Stomach (tissue), 19 donors: ENCODE measurements at places on chromosomes 3 and 15. TPM values are rescaled to one million over a fixed set of nuclear protein-coding genes. Genes with fewer than 3 reads are reported as not detected.

Gene SEMA3G
- total RNA-seq = 9.6 TPM

Gene KIF15
- 0.45 TPM for total RNA-seq

Gene TYRO3
- total RNA-seq = 0.89 TPM

Gene GOLGA8T
- not detected for total RNA-seq

Gene TATDN2
- 17.1 TPM for total RNA-seq

Gene MAGI1
- 146 TPM for total RNA-seq

Gene PP2D1
- total RNA-seq = not detected

Gene CYP11A1
- not detected for total RNA-seq

Gene RTP3
- total RNA-seq = not detected

Gene TTC23
- total RNA-seq = 16.4 TPM

Gene EIF4G1
- 572 TPM for total RNA-seq

Gene WNT7A
- not detected for total RNA-seq

Gene CERS3
- total RNA-seq = not detected

Gene CFAP20DC
- total RNA-seq = 1.1 TPM

GRCh38 chr3:56196700-56197099, 271.6 kb downstream of the ERC2 start:
- no peaks in the 10 kb centered on the region for H3K4me1 ChIP-seq
- H3K4me3 ChIP-seq = no peak overlapping the region
- no peaks in the 10 kb centered on the region for H3K27me3 ChIP-seq
- DNase-seq = peak; percentile 10

- peaks cover 61% of the 10 kb centered on the region for H3K4me1 ChIP-seq
- H3K4me3 ChIP-seq = no peak overlapping the region
- peak; percentile 67 for DNase-seq
Observed at GRCh38 chr15:68205954-68206539, 915 bp upstream of the CALML4 start.

DNA sequence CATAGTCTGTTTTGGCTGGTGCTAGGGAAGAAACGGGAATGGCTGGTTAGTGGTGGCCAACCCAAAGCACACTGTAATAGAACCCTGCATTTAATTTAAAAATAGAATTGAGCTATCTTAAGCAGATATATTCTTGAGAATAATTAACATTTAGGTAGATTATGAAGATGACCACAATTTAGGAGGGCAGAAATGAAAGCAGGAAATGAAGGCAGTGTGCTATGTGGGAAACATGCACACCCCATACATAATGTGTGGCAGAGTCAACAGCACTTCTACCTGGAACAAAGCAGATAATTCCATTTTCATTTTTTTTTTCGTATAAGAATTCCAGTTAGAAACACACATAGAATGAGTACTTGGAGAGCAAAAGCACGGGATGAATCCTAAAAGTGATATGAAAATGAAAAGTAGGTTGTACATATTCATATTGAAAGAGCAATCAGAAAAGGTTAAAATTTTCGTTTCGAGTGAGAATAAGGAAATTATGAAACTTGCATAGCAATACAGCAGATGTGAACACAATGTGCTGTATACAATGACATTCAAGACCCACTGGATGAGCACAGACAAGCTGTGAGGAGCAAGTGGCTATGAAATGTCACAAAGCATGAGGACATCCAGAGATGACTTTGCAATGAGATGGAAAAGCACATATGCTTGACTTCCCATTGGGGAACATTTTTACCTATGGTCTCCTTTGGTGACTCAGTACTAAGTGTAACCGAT, 102.6 kb downstream of the TFG start:
- H3K27me3 ChIP-seq = no peaks in the 10 kb centered on the region
- no peak for DNase-seq
- H3K4me1 ChIP-seq = no peaks in the 10 kb centered on the region
- H3K27ac ChIP-seq = no peak overlapping the region
- H3K4me3 ChIP-seq = no peak overlapping the region

- no peaks in the 10 kb centered on the region for H3K36me3 ChIP-seq
- peaks cover 31% of the 10 kb centered on the region for H3K4me1 ChIP-seq
- H3K4me3 ChIP-seq = peak overlapping the region; percentile 80
- H3K27ac ChIP-seq = peak overlapping the region; percentile 85
- peaks cover 47% of the 10 kb centered on the region for H3K27me3 ChIP-seq
Observed at GRCh38 chr3:158109295-158109803, 540 bp upstream of the RSRC1 start.

DNA sequence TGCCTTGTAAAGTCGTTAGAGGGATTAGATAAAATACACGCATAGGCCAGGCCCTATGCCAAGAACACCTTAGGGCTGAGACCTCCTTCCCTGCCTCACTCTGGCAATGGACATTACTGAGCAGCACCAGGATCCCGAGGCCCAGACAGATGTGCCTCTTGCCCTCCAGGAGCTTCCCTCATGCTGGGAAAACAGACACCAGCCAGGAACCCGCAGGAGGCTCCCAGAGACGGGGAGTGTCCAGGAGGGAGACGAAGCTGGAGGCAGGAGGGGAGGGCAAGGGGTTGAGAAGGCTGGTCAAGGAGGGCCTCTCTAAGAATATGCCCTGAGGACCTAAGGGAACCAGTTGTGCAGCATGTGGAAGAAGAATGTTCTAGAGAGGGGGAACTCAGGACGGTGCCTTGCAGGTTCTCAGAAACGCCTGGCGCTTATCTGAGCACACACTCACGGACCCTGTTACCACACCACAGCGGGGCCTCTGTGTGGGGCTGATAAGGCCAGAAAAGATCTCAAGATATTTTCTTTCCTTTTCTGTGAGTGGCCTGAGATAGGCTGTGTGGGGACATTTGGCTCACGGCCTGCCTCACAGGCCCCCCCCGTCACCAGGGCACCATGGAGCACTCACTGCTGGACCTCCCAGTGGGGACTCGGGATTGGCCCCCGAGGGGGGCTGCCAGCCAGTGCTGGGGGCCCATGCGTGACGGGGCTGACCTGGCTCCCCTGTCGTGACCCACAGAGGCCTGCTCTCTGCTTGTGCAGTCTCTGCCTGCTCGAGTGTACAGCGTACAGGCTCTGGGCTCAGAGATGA, 22.0 kb upstream of the CYP11A1 start:
- H3K27ac ChIP-seq = no peak overlapping the region
- peaks cover 9% of the 10 kb centered on the region for H3K4me1 ChIP-seq
- H3K36me3 ChIP-seq = no peaks in the 10 kb centered on the region
- no peaks in the 10 kb centered on the region for H3K27me3 ChIP-seq
- no peak for DNase-seq

DNA sequence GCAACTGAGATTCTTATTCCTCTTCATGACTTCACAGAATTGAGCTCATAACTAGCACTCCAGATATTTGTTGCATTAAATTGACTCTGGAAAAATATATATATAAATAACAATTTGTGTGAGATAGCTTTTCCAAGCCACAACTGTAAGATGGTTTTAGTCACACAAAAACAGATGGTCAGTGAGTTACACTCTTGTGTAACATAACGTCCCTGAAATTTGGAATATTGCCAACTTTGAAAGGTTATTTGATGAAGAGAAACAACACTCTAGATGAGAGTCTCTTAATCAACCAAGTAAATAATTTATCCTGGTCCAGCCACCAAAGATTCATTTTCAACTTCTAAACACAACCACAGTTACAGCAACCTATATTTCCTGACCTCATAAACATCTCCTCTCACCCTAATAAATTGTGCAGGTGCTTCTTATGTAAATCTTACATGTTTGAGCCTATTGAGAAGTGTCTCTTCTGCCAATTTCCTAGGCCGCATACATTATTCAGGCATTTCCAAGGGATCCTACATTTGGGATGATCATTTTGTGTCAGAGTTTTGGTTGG, 84.9 kb upstream of the ACP3 start:
- H3K27me3 ChIP-seq = no peaks in the 10 kb centered on the region
- H3K36me3 ChIP-seq = no peaks in the 10 kb centered on the region
- no peak for DNase-seq
- H3K27ac ChIP-seq = no peak overlapping the region
- H3K4me1 ChIP-seq = no peaks in the 10 kb centered on the region

DNA sequence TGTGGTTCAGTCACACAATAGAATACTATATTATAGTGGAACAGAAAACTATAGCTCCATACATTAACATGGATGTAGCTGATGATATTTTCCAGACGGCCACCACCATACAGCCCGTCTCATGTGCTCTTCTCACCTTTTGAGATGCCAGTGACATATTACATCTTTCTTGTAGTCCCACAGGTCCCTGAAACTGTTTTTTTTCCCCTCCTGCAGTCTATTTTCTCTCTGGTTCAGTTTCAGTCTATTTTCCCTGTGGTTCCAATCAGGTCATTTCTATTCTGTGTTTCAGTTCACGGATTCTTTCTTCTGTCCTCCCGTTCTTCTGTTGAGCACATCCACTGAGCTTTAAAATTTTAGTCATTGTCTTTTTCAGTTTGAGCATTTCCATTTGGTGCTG, 72.2 kb downstream of the PPCDC start:
- DNase-seq = no peak
- H3K4me3 ChIP-seq = no peak overlapping the region
- H3K36me3 ChIP-seq = no peaks in the 10 kb centered on the region
- no peaks in the 10 kb centered on the region for H3K27me3 ChIP-seq
- H3K27ac ChIP-seq = no peak overlapping the region
- H3K4me1 ChIP-seq = no peaks in the 10 kb centered on the region

DNA sequence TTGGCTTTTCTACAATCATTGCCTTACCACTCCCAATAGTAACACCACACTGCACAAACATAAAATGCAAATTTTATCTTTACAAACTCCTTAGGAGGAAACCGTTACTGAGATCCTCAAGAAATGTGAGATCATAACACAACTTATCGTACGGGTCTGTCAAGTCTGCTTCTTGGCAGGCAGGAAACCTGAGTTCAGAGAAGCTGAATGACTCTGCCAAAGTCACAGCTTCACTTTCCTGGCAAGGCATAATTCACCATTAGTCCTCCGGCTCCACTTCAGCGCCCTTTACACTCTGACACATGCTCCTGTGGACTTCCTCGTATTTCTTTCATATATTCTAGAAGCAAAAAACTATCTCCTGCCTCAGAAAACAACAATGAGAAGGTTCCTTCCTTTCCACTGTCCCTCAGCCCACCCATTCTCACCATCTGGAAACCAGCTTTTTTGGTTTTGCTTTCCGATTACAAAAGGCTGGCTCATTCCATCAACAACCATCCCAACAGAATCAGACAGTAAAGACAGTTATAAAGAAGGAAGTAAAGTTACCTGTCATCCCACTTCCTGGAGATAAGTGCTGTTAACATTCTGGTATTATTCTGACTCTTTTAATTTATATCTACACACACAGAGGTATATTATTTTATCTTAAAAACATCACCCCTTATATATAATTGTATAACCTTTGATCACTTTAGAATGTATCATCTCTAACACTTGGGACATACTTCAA, 223.4 kb downstream of the STT3B start:
- H3K27ac ChIP-seq = no peak overlapping the region
- no peak for DNase-seq
- no peaks in the 10 kb centered on the region for H3K27me3 ChIP-seq
- H3K36me3 ChIP-seq = no peaks in the 10 kb centered on the region
- no peaks in the 10 kb centered on the region for H3K4me1 ChIP-seq

DNA sequence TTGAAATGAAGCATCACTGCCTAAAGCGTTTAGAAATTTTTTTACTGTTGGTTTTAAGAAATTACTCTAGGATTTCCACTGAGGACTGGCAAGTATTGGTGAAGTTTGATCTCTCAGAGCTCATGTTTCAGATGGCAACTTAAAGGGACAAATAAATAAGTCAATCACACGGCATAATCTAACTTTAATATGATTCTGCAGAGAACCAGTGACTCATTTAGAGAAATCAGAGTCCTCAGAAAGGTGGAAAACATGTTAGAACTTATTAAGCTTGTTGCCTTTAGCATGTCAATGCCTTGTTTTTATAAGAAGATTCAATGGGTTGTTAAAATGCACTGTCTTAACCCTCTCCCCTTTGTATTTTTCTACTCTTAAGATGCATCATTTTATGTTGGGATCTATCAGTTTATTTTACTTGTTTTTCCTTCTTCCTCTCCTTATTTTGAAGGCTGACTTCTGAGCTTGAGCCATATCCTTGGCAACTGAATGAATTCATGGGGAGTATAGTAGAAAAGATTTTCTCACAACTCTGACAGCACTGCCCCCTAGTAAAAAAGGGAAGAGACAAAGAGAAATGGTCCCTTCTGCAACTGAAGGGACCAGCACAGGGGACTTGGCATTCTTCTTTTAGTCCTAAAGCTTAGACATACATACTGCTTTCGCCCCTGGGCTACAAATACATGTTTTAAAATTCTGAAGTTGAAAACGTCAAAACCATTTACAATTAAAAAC, 431.2 kb downstream of the LPP start:
- peaks cover 78% of the 10 kb centered on the region for H3K4me1 ChIP-seq
- no peaks in the 10 kb centered on the region for H3K27me3 ChIP-seq
- DNase-seq = no peak
- H3K36me3 ChIP-seq = no peaks in the 10 kb centered on the region
- peak overlapping the region; percentile 74 for H3K27ac ChIP-seq

DNA sequence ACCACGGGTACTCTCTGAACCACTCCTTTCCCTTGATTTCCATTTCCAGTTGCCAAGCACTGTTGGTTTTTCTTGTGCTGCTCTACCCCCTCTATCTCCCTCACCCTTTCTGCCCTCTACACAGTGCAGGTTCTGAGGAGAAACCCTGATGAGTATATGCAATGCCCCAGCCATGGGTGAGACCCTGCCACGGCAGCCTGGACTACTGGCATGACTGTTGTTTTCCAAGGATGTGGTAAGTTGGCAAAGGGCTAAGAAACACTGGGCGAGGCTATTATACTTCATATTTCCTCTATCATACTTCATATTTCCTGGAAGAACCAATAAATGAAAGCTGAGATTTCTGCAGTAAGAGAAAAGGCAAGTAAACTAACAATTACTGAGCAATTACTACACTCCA, 27.9 kb downstream of the CHAC1 start:
- H3K36me3 ChIP-seq = peaks cover 70% of the 10 kb centered on the region
- H3K4me1 ChIP-seq = peaks cover 9% of the 10 kb centered on the region
- no peak overlapping the region for H3K27ac ChIP-seq
- DNase-seq = no peak

DNA sequence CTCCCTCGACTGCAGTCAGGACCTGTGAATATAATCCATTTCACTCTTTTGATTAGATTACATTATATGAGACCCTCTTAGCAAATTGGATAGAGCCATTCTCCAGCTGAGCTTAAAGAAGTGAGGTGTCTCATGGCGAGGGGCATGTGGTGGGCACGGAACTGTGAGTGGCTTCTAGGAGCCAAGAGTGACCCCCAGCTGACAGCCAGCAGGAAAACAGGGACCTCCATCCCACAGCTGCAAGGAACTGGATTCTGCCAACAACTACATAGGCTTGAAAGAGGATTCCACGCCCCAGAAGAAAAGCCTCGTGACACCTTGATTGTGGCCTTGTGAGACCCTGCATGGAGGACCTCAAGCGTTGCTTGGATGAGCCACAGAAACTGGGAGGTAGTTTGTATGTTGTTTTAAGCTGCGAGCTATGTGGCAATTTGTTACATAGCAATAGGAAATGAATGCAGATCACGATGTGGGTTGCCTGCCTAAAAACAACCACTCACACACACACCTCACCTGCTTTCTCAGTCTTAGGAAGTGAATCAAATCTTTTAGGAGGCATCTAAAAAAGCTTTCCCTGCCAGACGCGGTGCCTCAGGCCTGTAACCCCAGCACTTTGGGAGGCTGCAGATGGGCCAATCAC, 84.2 kb upstream of the BHLHE40 start:
- no peak for DNase-seq
- H3K4me1 ChIP-seq = no peaks in the 10 kb centered on the region
- H3K36me3 ChIP-seq = no peaks in the 10 kb centered on the region

GRCh38 chr15:73754461-73754860, 1.3 kb upstream of the INSYN1 start:
- H3K4me3 ChIP-seq = no peak overlapping the region
- DNase-seq = no peak

- no peaks in the 10 kb centered on the region for H3K27me3 ChIP-seq
- H3K4me3 ChIP-seq = no peak overlapping the region
- no peaks in the 10 kb centered on the region for H3K4me1 ChIP-seq
- H3K36me3 ChIP-seq = no peaks in the 10 kb centered on the region
Observed at GRCh38 chr3:278300-279064, 81.9 kb downstream of the CHL1 start.
